Stromal cell of bone marrow (primary cell): ENCODE measurements at places on chromosomes 6 and 20.
A peak's percentile ranks its signal among the peaks of the same experiment; 100 is the strongest.

GRCh38 chr6:50995036-50995435 lies 176.4 kb downstream of the TFAP2B start:
- no peak for DNase-seq

DNA sequence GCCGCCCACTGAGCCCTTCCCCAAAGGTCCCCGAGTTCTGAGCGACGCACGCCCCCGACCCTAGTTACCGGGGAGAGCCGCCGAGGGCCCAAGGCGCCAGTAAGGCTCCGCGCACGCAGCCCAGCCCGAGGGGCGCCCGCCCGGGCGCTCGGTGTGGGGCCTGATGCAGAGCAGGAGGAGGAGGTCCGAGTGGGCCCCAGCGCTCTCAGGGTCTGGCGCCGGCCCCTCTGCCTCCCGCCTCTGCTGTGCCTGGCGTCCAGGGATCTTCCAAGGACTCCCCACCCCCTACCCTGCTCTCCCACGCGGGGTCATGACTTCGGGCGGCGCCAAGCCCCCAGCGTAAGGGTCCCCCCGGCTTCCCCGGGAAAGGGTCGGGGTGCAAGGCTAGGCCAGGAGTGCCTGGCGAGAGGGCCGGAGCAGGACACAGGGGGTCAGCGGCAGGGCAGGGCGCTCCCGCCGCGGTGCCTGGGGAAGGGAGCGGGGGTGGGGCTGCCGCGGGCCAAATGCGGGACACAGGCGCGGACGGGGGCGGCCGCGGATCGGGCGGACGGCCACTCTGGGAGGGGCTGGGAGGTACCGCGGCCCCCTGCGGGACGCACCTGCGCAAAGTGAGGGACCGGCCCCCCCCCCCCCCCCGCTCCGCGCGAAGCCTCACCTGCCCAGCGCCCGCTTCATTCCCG lies 637 bp downstream of the ABHD12 start:
- DNase-seq, result no peak

- DNase-seq, result no peak
These were observed 71.2 kb upstream of the SGK1 start for GRCh38 chr6:134389129-134389528.

- DNase-seq, result peak; percentile 60
These were observed 36.6 kb downstream of the MTRES1 start for GRCh38 chr6:107064579-107065065.

DNA sequence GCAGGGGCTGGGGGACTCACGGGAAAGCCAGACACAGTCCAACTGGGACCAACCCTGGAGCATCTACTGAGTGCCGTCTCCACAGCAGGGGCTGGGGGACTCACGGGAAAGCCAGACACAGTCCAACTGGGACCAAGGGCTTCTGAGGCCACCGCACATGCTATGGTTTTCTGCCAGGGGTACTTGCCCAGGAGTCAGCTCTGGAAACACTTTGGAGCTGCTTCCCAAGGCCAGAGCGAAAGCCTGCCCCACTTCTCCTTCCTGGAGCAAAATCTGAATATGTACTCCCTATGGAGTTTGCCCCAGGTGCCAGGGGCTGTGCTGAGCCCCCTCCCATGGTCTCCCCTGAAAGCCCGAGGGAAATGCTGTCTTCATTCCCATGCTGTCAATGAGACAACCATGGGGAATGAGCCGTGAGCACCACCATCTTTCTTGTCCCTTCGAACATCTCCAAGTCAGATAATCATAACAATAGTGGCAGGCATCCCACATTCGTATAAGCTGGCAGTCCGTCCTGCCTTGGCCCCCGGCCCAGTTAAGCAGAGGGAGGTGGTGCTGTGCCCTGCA lies 18.5 kb downstream of the PCK1 start:
- no peak for DNase-seq

- DNase-seq, result no peak
These were observed 98.7 kb downstream of the RNF144B start for GRCh38 chr6:18485660-18486435.

DNA sequence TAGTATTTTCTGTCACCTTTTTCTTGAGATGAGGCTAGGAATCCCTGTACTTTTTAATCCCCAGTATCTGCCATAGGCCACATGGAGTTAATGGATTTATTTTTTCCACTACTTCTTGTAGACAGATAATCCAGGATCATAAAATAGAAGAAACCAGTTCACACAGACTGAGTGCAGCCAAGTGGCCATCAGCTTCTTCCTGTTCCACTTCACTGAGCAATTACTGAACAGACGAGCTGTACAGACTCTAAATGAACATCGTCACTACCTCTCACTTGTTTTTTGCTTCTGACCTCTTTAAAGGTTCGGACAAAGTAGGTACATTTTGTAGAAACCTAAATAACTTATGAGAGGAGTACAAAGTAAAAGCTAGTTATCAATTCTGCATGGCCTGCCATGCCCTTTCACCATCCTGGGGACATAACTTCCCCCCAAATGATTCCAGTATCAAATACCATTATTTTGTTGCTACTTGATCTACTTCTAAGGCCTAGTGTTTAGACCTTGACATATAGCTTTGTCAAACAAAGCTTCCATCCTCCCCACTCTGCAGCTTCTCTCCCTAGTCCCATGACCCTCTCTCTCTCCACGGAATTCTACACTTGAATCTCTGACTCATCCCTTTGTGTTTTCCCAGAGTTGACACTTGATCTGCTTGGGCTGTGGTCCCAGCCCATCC lies 34.4 kb upstream of the ARHGAP18 start:
- DNase-seq, result peak; percentile 83
